AG04450 (cell line): ENCODE measurements at places on chromosomes 6 and 20.

DNA sequence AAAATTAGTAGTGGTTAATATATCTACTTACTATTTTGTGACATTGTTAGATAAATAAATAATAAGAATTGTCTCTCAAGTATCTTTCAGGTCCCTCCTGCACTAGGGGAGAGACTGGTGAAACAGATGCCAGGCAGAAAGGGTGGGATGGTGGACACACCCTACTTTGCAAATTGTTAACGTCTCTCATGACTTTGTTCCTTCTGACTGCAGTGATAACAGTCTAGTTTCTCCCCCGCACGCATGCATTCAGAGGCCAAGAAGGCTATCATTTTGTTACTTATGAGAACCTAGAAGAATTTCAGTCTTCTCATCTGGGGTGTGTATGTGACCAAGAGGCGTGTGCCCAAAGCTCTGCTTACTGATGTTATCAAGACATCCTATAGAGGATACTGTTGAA, 152.3 kb downstream of the EDN1 start:
- DNase-seq = no peak

GRCh38 chr6:107114926-107115694, at the start of gene BEND3:
Gene BEND3 (minus strand): TSS chr6:107115515. CDS start chr6:107099285, 16,230 bp downstream.
- DNase-seq = no peak

- no peak for DNase-seq
These were observed 354.7 kb downstream of the CDC5L start for GRCh38 chr6:44742201-44742600.

DNA sequence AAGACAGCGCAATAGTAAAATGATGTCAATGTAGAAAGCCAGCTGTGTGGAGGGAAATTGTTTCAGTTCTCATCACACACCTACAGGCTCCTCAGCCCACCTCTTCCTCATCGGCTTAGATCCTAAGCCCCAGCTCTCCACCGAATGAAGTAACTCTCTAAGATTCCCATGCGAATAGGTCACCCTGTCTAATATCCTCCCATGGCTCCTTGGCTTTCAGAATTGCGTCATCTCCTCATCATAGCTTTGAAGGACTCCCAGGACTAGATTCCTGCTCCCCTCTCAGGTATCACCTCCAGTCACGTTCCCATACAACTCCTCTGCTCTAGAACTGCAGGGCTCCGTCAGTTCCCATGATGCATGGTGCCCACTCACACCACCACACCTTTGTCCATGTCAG, 16.2 kb upstream of the SLC22A16 start:
- DNase-seq = no peak

DNA sequence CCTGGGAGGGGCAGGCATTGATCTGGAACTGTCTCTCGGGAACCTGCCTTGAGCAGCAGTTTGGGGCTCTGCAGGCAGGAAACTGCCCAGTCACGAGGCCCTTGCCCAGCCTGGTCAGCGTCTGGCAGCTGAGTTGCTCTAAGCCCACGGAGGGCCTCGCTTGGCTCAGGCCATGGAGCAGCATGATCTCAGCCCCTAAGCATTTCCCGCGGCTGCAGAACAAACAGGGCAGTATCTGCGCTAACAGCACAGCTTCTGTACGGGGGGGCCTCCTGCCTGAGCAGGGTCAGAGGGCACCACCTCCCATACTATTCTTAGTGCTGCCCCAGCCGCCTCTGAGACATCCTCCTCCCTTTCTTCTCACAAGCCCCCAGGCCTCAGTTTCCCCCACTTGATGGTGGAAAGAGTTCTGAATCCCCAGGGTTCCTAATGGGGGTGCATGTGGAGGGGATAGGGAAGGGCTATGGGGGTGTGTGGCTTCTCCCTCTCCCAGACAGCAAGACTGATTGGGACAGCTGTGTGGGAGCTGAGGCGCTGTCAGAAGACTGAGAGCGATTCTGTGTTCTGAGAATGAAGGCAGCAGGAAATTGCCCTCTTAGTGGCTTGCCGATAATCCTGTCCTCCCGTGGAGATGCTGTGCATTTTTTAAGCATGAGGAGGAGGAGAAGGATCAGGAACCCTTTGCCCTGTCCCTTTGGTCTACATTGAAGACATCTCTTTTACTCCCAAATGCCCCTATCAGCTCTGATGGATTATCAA, 46.4 kb downstream of the MOCS1 start:
- peak; percentile 88 for DNase-seq

GRCh38 chr6:108353853-108354252, 59.0 kb downstream of the AFG1L start:
- DNase-seq = no peak

DNA sequence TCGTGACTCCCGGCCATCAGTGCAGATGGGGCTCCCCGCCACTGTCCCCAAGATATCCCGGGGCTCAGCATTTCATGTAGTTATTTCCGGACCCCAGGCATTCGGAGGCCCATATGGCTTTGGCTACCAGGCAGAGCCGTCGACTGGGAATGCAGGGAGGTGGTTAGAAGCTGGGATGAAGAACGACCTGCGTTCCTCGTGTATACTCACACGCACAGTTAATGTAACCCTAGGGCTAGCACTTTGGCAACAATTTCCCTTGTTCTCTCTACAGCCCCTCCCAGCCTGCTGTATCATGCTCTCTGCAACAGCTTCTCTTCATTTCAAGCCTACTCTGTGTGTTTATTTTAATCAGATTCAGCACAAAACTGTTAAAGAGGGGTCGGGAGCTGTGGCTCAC, 240.4 kb downstream of the MYLK4 start:
- no peak for DNase-seq

- no peak for DNase-seq
These were observed at the start of gene TSHZ2 for GRCh38 chr20:52972190-52972937. Gene TSHZ2 (plus strand): TSS chr20:52972358. CDS start chr20:52973294, 936 bp downstream.

- no peak for DNase-seq
These were observed 872 bp downstream of the HSPA12B start for GRCh38 chr20:3733119-3733995.

DNA sequence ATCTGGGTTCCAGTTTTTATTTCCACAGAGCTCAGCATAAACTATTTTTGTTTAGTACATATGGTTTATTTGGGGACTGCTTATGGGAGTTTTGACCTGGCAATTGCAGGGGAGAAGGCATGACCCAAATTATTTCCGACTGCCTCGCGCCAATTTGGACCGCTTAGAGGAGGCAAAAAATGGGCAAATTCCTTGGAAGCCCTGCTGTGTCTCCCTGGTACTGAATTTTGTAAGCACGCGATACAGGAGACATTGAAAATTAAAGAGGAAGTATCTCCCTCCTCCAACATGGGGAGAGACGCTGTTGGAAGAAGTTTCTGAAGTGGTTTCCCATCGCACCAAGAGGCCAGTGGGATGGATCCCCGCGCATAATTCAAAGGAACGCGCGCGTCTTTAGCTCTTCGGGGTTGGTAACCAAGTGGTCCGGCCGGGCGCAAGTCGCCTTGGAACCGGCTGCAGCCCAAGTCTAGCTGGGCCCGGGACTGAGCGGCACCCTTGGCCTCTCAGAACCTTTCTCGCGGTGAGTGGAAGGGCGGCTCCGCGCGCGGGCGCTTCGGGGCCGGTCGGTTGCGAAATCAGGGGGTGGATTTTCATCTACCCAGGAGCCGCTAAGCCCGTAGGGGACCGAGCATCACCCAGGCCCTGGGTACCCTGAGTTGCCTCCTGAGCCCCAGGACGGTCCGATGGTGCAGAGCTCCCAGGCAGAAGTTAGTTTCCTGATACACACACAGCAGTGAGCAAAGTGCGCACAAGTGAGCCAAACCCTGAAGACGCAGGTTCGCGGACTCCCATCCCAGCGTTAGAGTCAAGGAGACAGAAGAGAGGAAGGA, 6.2 kb downstream of the NKX2-2 start:
- no peak for DNase-seq

DNA sequence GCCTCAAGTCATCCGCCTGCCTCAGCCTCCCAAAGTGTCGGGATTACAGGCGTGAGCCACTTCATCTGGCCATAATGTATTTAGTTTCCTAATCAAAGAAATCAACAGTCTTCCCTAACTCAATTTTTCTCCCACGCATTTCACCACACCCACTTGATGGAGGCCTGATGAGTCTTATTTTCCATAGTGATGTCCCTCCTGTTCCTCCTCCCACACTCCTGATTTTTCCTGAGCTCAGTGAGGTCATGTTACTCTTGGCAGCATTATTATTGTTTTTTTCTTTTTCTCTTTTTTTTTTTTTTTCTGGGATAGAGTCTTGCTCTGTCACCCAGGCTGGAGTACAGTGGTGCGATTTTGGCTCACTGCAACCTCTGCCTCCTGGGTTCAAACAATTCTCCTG, 8.9 kb downstream of the ABRACL start:
- DNase-seq = no peak

- DNase-seq = no peak
These were observed 6.2 kb downstream of the CST11 start for GRCh38 chr20:23446505-23446904.

GRCh38 chr6:121222656-121223055, 111.6 kb downstream of the TBC1D32 start:
- DNase-seq = peak; percentile 21

GRCh38 chr6:1802491-1803395, 193.0 kb downstream of the FOXC1 start:
- no peak for DNase-seq

DNA sequence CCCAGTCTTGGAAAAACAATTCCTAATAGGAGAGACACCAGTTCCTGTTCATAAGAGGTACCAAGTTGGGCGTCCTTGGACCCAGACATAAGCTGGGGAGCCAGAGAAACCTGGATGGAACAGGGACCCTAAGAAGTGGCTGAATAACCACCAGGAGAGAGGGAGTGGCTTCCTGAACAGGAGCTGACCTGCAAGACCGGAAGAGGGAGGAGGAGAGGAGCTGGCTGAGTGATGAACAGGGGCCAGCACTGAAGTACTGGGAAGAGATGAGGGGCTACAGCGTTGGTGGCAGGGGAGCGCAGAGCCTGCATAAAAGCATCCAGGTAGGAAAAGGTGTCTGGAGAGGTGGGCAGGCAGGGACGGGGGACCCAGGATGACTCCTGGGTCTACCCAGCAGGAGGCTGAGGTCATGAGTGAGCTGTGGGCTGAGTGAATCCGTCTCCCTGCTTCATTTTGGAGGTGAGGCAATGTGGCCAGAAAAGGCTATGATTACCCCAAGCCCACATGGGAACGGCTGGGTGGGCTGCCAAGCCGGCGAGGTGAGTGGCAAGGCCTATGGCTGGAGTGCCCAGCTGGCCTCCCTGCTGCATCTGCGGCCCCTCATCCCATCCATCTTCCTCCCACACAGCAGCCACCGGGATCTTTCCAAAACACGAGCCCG, 34.4 kb upstream of the ZFAND3 start:
- DNase-seq = no peak

GRCh38 chr20:58577871-58578598, 62.8 kb upstream of the APCDD1L start:
- DNase-seq = no peak

DNA sequence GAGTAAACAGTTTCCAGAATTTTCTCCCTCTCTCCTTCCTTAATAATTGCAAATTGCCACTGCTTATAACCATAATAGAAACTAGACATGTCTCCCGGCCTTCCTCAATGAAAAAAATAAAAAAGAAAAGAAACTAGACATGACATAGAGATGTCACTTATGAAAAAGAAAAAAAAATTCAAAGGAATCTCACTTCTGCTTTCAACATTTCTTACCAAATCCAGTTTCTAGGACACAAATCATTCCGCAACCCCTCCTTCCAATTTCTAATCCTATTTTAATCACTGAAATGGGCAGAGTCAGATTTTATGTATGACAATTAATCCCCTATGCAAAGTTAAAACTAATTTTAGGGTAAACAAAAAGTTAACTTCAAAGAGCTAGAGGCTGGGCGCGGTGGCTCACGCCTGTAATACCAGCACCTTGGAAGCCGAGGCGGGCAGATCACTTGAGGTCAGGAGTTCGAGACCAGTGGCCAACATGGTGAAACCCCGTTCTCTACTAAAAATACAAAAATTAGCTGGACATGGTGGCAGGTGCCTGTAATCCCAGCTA, 40.1 kb upstream of the EEF1A1 start:
- DNase-seq = no peak

- no peak for DNase-seq
These were observed 366.1 kb upstream of the SOX4 start for GRCh38 chr6:21227486-21227885.

DNA sequence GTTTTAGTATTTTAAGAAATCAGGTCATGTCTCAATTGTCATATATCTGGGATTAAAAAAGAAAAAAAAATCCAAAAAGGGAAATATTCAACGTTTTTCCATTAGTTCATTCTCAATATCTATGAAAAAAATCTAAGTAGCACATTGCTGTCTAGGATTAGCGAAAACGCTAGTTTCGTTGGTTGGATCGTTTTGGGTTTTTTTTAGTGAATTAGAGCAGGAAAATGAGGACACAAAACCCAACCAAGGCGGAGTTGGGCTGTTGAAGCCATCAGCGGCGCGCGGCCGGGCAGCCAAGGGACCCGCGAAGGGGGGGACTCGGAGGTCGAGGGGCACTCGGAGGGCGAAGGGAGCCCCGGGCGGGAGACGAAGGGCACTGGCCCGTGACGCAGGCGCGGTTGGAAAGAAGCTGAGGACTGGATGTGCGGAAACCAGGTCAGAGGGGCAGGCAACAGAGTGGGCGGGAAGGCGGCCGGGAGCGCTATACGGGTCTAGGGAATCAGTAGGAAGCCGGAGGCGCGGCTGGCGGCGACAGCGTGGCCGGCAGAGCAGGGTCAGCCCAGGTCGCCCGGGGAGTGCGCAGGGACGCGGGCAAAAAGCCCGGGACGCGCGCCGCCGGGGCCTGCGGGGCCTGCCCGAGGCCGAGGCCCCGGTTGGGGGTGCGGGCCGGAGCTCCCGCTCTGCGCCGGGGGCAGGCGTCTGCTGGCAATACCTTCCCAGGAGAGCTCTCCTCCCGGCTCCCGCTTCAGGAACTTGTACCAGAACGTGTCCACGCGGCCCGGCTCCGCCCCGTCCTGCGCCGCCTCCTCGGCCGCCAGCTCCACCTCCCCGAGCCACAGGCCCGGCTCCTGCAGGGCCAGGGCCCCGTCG, 599 bp downstream of the EPM2A start:
- peak; percentile 59 for DNase-seq

DNA sequence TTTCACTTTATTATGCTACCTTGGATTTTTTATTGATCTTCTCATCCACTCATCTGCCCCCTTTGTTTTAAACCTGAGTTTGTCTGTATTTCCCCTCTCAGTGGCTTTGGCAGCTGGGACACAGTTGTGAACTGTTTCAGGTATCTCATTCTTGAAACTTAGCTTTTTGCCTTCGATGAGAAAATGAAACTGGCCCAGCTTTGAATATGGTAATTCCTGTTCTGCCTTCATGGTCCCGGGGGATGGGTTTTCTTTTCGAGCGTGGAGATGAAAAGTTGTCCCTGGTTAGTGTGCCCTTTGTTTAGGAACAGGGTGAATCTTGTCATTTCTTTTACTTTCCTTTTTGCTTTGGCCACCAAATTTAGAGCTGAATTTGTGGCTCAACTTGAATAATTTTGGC, 25.6 kb downstream of the DHX35 start:
- DNase-seq = no peak

DNA sequence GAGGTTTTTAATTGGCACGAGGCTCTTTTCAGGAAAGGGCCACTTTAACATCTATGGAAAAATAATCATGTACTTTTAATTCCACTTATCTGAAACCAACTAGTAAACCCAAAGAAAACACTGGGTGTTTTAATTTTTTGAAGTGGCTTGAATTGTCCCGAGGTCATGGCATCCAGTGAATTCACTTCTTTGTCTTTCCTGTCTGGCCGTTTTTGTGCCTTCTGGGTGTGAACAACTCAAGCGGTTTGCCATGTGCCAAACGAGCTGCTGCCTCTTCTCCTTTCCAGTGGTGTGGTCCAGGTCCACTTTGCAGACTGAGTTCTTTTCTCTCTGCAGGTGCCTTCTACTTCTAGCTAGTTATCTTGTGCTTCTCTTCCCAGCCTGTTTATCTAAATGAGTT, 117.5 kb downstream of the PLCB4 start:
- DNase-seq = no peak

GRCh38 chr6:91213229-91213901, 626.5 kb upstream of the MAP3K7 start:
- DNase-seq = no peak

GRCh38 chr20:44118185-44119033, 68.6 kb downstream of the JPH2 start:
- DNase-seq = no peak
